ENCODE measurements at places on chromosomes 5 and 9.
A peak's percentile ranks its signal among the peaks of the same experiment; 100 is the strongest.

DNA sequence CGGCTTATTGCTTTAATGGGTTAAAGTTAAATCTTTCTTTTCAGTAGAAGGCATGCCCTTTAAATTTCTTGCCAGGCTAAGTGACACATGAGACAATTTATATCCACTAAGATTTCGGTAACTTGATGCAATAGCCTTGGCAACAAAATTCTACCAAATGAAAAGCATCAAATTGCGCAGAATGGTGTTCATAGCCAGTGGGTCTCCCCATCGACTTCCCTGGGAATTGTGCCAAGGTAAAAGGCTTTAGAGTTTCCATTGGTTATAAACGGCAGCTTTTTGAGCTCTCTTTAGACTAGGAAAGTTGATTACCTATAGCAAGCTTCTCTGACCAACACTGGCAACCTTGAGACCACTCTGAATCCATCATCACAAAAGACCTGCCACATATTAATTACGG is 358.4 kb downstream of the ARRDC3 start:
- peak; percentile 60 for DNase-seq

GRCh38 chr9:73219985-73220626 is 68.4 kb downstream of the ANXA1 start:
- no peak for DNase-seq

DNA sequence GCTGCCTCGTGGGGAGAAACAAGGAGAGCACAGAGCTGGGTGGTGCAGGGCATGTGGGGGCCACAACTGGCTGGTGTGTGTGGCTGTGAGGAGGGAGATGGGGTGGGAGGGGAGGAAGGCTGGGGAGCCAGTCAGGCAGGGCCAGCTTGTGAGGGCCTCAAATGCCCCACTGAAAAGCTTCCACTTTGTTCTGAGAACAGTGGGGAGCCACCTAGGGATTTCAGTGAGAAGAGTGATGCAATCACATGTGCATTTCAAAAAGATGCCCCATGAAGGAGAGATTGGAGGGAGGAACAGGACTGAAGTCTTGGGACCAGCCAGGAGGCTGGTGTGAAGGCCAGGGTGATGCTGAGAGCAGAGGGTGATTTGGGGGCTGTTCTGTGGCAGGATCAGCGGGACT is 1.3 kb downstream of the OR13J1 start:
- no peak for DNase-seq

DNA sequence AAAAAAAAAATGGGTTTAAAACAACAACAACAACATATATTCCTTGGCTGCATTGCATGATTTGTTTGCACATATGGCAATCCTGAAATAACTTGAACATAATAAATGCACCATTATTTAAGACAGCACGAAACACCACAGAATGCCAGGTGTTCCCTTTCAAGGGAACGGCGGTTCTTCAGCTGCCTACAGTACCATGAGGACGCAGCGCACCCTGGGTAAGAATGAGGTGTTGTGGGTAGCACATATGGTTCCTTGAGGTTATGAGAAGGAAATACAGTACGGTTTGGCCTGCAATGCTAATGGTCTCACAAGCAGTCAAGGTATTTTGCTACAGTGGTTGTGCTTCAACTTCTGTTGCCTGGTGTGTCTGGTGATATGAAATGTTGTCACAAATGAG is 174.8 kb downstream of the SLC12A2 start:
- DNase-seq, result no peak

- DNase-seq, result no peak
Measured at GRCh38 chr5:167339205-167339604, 952.2 kb upstream of the WWC1 start.

- DNase-seq, result no peak
Measured at GRCh38 chr9:123657099-123657498, 272.8 kb downstream of the DENND1A start.

DNA sequence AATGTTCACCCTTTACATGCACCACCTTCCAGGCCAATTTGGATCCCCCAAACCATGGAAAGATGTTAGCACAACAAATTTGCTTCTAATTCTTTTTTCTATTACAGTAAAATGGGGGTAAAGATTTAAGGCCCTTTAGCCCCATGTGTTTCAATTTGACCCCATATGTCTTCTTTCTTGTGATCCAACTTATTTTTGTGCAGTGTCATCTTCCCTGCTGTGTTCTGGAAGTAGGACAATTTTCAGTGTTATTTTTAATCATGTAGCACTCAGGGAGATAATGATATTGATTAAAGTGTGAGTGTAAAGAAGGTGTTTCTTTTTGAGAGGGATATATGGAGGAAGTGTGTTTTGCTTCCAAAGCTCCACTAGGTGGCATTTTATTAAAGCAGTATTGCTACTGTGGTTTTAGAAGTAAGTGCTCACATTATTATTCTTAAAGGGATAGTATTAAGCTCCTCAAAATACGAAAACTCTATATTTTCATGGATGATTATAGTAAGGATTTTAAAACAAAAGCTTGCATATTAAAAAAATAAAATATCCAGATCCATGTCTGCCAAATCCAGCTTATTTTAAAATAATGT is 118.7 kb upstream of the ATP10B start:
- DNase-seq, result peak; percentile 22

- peak; percentile 75 for DNase-seq
Measured at GRCh38 chr9:108053555-108054061, 564.0 kb upstream of the KLF4 start.

DNA sequence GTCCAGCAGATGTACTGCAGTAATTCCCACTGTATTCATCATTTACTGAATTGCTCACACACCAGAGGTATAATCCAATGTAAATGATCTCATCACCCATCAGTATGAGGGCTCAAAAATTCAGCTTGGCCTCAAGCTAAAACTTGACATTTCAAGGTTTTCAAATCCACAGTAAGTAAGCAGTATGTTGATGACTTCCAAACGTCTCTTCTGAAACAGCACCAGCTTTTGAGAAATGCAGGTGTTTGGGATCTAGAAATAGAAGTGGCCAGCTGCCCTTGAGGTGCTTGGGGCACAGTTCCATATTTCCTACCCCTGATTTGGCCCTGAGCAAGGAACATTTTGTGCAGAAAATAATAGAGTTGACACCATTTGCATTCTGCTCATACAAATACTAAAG is 388.0 kb upstream of the TUSC1 start:
- no peak for DNase-seq

- no peak for DNase-seq
Measured at GRCh38 chr9:128702949-128703615, 779 bp downstream of the PKN3 start.

DNA sequence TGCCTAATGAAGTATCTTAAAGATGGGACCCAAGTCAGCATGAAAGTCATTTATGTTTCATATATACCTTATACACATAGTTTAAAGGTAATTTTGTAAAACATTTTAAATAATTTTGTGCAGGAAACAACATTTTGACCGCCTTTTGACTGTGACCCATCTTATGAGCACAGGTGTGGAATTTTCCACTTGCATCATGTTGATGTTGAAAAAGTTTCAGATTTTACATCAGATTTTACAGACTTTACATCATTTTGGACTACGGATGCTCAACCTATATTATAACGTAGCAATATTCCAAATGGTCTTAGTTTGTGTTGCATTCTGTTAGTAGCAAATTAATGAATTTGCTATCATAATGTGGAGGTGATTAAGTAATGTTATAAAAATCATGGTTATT is 21.7 kb upstream of the FAM120AOS start:
- DNase-seq, result no peak

DNA sequence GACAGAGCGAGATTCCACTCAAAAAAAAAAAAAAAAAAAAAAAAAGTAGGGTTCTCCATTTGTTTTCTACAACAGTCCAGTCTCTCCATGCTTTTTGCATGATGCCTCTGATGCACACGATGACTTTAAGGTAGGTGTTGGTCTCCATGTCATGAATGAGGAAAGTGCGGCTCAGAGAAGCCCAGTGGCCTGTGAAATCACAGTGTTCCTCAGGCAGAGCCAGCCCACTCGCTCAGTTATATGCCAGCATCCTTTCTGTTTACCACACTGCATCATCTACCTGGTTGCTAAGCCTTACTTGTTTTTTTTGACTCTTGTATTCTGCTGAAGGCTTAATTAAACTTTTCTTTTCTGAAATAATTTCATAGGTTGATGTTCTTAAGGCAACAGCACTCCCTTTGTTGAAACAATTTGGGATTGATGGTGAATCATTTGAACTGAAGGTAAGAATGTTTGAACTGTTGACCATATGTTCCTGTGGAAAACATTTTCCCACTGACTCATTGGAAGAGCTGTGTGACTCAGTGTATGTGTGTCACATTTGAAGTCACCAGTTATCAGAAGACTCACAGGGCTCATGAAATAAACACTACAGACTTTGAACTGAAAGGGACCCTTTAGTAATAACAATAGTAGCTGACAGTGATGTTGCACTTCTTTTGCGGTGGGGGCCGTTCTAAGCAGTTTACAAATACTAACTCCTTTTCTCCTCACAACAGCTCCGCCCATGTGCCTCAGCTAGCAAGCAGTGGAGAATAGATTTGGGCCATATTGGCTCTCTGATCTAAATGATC is 40.2 kb downstream of the RCL1 start:
- DNase-seq, result no peak

GRCh38 chr9:29332789-29333188 is 1759.5 kb upstream of the C9orf72 start:
- DNase-seq, result no peak

GRCh38 chr5:171810227-171810626 is 24.6 kb downstream of the SMIM23 start:
- DNase-seq, result peak; percentile 28

GRCh38 chr9:132066057-132066456 is 13.6 kb downstream of the MED27 start:
- no peak for DNase-seq

DNA sequence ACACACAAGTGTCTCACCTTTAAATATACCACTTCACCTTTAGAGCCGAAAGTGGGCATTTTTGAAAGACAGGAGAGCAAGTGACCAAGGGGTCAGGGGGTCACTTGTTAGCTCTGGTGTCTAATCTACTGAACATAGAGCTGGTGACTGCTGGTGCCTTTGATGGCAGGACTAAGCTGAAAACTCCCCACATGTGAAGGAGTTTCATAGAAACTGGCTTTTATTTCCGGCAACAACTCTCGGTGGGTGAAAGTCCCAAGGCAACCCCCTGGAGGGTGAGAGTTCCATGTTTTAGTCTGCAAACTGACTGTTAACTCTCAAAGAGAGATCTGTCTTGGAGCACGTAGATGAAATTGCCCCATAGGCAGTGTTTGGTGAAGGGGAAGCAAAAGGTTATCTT is 466.9 kb downstream of the DMRTA1 start:
- no peak for DNase-seq

- no peak for DNase-seq
Measured at GRCh38 chr9:89095761-89096528, 82.7 kb downstream of the SHC3 start.

GRCh38 chr9:738209-738915 is 103.1 kb upstream of the DMRT1 start:
- no peak for DNase-seq

Measured in NCI-H1092 treated with DMSO at 0.1 percent for 48 hours (cell line).